ENCODE measurements at places on chromosomes 7 and 10.

DNA sequence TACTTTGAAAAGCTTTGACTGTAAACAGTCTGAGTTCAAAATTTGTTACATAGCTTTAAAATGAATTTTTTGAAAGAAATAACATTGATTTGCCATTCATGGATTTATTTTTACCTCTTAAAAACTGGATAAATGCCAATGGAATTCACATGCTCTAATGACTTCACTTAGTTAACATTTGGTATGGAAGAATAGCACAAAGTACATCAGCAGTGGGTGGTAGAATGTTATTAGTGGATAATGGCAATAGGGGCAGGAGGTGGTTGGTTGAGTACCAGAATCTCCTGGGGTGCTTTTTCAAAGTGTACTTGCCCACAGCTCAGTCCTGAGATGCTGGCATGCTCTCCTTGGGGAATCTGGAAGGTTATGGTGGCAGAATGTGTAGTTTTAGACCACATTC lies 4.7 kb downstream of the PPP1R9A start:
- DNase-seq, result no peak

GRCh38 chr10:91683975-91684374 lies 51.1 kb upstream of the PPP1R3C start:
- DNase-seq, result no peak

DNA sequence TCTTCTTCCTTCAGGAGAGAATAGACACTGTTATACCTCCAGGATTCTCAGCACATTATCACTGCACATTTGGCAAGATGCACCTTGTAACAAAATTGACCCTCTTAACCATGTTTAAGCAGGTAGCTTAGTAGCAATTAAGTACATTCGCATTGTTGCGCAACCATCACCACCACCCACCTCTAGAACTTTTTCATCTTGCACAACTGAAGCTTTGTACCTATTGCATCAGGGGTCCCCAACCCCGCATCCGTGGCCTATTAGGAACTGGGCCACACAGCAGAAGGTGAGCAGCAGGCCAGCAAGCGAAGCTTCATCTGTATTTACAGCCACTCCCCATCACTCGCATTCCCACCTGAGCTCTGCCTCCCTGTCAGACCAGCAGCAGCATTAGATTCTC lies 29.9 kb upstream of the SMURF1 start:
- no peak for DNase-seq

- DNase-seq, result peak; percentile 77
Measured at GRCh38 chr10:32367793-32368453, 21.0 kb upstream of the EPC1 start.

- no peak for DNase-seq
Measured at GRCh38 chr7:120023494-120024167, 249.3 kb upstream of the KCND2 start.

- peak; percentile 24 for DNase-seq
Measured at GRCh38 chr10:11631890-11632587, 20.6 kb upstream of the USP6NL start.

Measured in CD4-positive, alpha-beta T cell treated with Interleukin-15 for 4 hours (primary cell).